ENCODE measurements at places on chromosomes 7 and 10.

GRCh38 chr10:69962746-69963135 is 89.9 kb upstream of the MACROH2A2 start:
- no peak for DNase-seq

GRCh38 chr10:86960003-86960862 is 1.8 kb downstream of the SNCG start:
- DNase-seq, result peak; percentile 70

- peak; percentile 49 for DNase-seq
Measured at GRCh38 chr10:6678211-6678803, 98.2 kb upstream of the PRKCQ start.

- no peak for DNase-seq
Measured at GRCh38 chr10:32961343-32961894, 3.4 kb upstream of the ITGB1 start.

Data from Daoy (cell line).